ENCODE measurements at places on chromosomes 11 and 22.
A peak's percentile ranks its signal among the peaks of the same experiment; 100 is the strongest.

DNA sequence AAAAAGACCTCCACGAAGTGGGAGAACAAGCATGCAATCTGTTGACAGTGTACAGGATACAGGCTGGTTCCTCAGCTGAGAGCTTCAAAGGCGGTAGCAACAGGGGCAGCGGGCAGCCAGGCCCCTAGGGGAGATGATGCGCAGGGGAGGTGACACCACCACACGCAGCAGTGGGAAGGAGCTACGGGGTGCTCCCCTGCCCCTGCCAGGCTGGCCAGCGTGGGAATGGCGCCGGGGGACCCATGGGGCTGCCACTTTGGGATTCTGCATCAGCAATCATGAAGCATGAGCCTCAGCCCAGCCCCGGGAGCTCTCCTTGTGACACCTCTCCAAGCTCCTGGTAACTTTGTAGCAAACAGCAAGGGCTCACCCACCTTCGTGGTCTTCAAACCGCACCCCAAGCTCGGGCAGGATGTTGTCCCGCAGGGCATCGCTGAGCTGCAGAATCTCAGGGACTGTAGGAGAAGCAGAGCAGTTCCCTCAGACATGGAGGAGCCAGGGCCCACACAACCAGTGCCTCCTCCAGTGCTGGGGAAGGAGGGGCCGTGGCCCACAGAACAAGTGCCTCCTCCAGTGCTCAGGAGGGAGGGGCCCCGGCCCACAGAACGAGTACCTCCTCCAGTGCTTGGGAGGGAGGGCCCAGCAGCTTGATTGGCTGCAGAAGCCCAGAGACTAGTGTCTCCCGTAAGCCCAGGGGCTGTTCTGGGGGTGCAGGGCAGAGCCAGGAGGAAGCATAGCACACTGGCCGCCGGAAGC is 14.6 kb upstream of the NAP1L4 start:
- no peak for DNase-seq

GRCh38 chr11:61384271-61385242 is 7.8 kb upstream of the TMEM216 start:
- DNase-seq = no peak

GRCh38 chr11:79193663-79194310 is 247.0 kb downstream of the TENM4 start:
- DNase-seq = no peak

DNA sequence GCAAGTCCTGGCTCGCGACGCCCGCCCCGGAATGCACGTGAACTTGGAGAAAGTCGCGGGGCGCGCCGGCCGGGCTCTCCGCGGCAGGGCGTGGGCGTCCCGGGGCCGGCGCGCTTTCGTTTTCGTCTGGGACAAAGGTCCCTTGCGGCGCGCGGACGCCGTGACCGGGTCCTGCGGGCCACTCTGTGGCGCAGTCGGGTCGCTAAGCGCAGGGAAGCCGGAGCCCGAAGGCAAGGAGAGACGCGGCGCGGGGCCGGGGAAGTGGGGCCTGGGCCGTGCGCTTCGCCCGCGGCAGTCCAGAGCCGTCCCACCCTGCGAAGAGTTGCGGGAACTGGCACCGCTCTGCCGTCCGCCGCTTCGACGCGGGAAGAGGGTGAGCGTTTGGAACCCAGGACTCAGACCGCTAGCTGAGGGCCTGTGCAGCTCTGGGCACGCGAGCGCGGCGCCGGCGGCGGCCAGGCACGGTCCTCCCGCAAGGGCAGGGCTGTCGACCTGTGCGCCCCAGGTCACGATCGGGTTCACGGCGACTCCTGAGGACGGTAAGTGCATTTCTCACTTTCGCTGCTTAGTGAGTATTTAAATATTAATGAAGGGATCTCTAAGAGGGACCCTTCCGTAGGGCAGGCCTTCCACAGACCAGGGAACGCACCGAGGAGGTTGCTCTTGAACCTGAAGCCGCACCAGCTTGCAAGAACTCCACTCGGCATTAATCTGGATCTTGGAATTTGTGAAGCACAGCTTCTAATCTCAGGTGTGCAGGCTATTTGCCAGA is 78.0 kb upstream of the PPARA start:
- DNase-seq = peak; percentile 36

DNA sequence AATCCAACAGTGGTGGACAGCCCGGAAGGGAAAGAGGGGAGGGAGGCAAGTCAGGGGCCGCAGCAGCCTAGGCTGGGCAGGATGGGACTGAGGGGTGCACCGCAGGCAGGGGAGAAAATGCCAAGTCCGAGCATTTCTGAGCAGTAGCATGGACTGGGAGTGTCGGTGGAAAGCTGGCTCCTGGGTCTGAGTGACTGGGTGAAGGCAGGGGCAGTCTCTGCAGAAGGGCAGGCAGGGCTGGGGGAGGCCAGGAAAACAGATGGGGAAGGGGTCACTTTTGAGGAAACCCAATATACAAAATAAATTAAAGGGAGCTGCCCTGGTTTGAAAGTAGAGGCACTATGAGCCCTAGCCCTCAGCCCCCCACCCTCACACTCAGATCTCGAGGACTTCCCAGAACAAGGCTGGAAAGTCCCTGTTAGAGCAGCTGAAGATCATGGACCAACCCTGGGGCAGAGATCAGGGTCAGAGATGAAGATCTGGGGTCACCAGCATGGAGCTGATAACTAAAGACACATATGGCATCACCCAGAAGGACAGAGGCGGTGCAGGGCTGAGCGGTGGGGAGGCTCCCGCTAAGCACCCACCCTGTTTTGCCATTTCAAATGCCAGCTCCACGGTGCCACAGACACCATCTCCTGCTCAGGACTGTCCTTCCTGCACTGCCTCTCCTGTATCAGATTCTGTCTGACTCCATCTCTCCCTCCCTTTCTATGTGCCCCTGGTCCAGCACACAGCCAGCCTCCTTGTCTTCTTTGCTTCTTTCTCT is 32.4 kb upstream of the ETS1 start:
- DNase-seq = no peak

GRCh38 chr22:29055192-29055830 is 6.3 kb downstream of the C22orf31 start:
- no peak for DNase-seq

GRCh38 chr11:44456544-44457300 is 108.7 kb upstream of the CD82 start:
- DNase-seq = no peak

- peak; percentile 23 for DNase-seq
Measured at GRCh38 chr11:96338910-96339705, 3.9 kb downstream of the MAML2 start.
